Thoracic aorta (tissue), 2 donors: ENCODE measurements at places on chromosomes 16 and 17. TPM values are rescaled to one million over a fixed set of nuclear protein-coding genes. Genes with fewer than 3 reads are reported as not detected.

TAT gene
- total RNA-seq, result not detected

GRCh38 chr16:57069053-57069452, 23.3 kb upstream of the CPNE2 start:
- no peak for DNase-seq

- DNase-seq, result no peak
Measured at GRCh38 chr16:87652799-87653198, 50.5 kb downstream of the JPH3 start.

NAA60 gene
- total RNA-seq, result 40.6 TPM

- no peak for DNase-seq
Measured at GRCh38 chr17:16470265-16470664, 21.7 kb downstream of the LRRC75A start.

DNA sequence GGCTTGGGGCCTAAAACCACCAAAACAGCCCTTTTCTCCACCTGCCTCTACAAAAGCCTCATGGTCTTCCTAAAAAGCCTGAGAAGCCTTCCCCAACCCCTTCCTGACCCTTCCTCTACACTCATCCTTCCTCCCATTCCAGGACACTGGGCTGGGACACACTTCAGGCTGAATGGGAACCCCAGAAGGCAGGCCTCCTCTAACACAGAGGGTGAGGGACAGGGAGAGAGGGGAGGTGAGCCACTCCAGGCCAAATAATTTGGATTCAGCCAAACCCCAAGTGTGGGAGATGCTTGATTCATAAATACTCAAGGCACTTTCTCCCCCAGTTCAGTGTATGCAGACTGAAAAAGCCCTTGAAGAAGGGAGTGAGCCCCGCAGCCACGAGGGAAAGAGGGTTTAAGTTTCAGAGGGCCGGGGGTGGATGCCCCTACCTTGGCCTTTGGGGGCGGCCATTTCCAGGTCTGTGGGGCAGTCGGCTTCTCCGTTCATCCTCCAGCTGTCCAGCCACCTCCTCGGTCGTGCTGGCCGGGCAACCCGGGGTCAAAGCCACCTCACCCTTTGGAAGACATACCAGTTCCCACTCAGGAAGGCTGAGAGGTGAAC, 1.6 kb downstream of the UBTF start:
- DNase-seq, result no peak

DNA sequence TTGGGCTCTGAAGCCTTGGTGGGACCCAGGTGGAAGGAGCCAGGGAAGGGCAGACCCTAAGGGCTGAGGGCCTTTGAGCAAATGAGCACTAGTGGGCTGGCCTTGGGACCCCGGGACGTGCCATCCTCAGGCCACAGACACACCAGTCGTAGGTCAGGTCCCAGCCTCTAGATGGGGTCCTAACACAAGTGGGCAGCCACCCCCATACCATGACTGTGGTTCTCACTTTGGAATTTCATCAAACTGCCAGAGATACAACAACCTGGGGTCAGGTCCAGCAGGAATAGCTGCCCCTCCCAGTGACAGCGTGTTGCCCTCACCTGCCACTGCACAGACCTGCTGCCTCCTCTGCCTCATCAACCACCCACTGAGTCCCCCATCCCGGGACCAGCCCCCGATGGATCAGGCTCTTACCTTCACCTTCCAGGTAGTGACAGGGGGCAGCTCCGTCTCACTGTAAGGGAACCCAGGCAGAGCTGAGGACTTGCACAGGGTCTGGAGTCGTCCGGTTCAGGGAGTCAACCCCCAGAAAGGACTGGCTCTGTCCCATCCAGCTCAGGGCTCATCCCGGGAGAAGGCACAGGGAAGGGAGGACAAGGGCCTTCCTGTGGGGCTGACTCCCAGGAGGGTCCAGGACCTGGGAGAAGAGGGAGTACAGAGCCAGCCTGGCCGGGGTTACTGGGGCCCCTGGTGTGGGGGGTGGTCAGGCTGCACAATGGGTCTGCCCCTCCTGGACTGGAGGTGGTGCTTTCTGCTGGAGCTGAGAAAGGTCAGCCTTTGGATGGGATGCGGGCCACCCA, 40.0 kb downstream of the LGALS9 start:
- no peak for DNase-seq

CNTD1 gene
- total RNA-seq, result not detected

DNA sequence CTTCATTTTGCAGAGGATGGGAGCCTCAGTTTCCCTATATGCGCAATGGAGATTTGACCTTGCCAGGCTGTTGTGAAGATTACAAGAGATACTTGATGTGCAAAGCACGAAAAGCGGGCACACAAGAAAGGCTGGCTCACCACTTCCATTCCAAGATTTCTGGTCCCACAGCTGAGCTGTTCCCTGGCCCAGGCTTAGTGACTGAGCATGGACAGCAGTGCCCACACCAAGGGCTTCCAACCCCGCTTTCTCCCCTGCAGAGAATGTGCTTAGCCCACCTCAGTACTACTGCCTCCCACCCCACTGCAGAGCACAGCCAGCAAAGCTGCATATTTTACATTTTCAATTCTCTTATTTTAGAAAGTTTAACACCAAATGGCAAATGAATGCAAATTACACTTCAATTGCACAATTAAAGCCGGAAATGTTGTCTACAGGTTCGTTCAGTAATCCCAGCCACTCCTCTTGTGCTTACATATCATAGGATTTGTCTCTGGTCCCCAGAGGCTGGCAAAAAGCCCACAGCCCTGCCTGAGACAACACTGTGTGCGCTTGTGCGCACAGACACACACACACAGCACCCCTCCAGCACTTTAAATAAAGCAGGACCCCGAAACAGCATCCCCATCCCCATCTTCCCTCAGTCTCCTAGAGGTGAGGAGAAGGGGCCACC, 51.8 kb downstream of the VAC14 start:
- DNase-seq, result no peak

GRCh38 chr16:12341966-12342365, 365.4 kb downstream of the SNX29 start:
- DNase-seq, result no peak

DNA sequence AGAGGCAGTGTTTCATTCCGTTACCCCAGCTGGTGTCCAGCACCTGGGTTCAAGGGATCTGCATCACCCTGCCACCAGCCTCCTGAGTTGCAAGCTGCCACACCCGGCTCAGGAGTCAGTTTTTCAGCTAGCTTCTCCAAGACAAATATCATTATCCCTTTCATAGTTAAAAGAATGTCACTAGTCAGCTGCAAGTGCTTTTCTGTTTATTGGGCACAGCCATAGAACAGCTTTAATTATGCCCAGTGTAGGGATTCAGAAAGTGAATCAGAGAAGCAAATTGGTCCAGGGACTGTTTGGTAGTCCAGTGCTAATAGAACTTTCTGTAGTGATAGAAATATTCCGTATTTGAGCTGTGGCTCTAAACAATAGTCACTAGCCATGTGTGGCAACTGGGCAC, 2.9 kb upstream of the AOC3 start:
- no peak for DNase-seq

GAS2L2 gene
- not detected for total RNA-seq

- no peak for DNase-seq
Measured at GRCh38 chr16:50303041-50303604, 36.8 kb downstream of the ADCY7 start.

GRCh38 chr17:74513987-74514631, 17.2 kb downstream of the CD300LB start:
- no peak for DNase-seq

GRCh38 chr17:79080761-79081290, 6.2 kb downstream of the ENGASE start:
- DNase-seq, result no peak

UBE2Z gene
- total RNA-seq, result 90.7 TPM

DNA sequence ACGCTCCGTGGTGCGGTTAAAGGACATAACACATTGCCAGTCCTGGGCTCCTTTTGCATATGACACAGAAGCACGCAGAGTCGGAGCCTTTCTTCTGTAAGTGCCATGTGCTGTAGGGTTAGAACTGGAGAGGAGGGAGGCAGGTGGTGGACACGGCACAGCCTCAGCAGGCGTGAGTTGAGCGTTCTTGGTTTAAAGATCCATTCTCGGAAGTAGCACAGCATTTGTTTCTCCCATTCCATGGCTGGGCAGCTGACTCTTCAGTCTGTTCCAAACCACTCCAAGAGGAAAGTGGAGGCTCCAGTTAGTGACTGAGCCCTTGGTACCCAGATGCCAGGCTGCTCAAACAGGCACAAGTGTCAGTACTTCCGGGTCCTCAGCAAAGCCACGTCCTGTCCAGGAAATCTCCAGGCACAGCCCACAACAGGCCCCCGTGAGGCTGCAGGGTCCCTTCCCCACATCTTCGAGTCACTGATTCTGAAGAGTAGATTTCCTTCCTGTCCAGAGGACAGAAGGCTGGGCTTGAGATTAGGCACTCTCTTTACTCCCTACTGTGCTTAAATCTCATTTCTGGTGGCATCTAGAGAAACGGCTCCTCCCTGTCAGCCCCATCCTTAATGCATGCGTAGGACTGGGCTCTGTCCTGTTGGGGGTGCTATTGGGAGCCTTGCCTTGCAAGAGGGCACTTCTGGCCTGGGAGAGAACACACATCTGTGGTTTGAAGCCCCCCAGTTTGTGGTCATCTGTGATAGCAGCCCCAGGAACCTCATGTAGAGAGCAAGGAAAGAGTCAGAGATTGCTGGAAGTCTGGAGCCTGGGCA, 39.6 kb upstream of the NAT9 start:
- DNase-seq, result no peak

GRCh38 chr17:34393401-34393800, 30.4 kb upstream of the CCL1 start:
- DNase-seq, result no peak

- DNase-seq, result no peak
Measured at GRCh38 chr17:7613769-7614424, 800 bp downstream of the FXR2 start.

- DNase-seq, result no peak
Measured at GRCh38 chr16:52453644-52454043, 93.3 kb downstream of the TOX3 start.

DNA sequence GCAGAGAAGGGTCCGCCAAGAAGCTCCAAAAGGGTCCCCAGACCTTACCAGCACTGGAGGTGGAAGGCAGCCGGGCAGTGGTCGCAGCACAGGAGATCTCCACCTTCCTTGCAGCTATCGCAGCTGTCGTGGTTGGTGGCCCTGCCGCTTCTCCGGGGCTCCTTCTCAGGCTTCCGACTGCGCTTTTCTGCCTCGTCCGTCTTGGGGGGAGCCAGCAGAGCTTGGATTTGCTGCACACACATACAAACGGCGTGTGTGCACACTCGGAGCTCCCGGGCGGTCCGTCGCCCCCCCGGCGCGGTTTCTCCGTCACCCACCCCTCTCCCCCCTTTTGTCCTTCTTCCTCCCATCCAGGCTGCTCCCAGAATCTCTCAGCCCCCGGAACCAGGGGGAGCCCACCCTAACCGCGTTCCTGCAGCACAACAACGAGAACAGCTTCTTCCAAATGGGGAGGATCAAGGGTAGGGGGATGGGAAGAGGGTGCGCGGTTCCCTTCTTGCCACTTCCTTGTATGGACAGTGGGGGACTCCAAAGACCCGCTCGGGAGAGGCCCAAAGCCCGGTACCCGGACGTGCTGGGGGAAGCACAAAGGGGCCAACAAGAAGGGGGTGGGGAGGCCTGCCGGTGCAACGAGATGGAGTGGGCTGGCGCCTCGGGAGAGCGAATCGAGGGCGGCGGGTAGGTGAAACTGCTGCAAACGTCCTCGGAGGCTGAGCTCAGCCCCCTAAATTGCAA, 1.1 kb downstream of the PHF12 start:
- no peak for DNase-seq

GRCh38 chr16:90031931-90032673, 12.8 kb upstream of the DBNDD1 start:
- DNase-seq, result no peak

- DNase-seq, result no peak
Measured at GRCh38 chr17:83127431-83128160, 48.2 kb downstream of the METRNL start.

- DNase-seq, result no peak
Measured at GRCh38 chr16:63890081-63890480, 1231.8 kb downstream of the CDH11 start.

- DNase-seq, result no peak
Measured at GRCh38 chr17:7340179-7340578, 3.9 kb downstream of the ACAP1 start.

- no peak for DNase-seq
Measured at GRCh38 chr17:61451538-61452300, 503 bp upstream of the TBX4 start.

DNA sequence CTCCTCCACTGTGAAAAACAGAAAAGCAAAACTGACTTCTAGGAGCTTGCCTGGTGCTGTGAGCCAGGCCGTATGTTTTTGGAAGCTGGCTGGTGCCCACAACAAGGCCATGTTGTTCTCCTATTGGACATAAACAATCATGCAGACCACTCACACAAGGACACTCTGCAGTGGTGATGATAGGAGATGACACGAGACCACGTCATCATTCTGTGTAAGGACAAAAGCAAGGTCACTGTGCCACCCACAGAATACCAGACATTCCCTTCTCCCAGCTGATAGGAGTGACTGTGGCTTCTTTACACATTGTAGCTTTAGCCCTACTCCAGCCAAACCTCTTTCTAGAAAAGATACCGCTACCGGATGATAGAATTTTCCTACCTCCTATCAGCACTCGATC, 47.7 kb upstream of the LCMT1 start:
- no peak for DNase-seq

GRCh38 chr17:27848931-27849330, 44.2 kb downstream of the LYRM9 start:
- DNase-seq, result no peak

KRTAP9-2 gene
- not detected for total RNA-seq

DNA sequence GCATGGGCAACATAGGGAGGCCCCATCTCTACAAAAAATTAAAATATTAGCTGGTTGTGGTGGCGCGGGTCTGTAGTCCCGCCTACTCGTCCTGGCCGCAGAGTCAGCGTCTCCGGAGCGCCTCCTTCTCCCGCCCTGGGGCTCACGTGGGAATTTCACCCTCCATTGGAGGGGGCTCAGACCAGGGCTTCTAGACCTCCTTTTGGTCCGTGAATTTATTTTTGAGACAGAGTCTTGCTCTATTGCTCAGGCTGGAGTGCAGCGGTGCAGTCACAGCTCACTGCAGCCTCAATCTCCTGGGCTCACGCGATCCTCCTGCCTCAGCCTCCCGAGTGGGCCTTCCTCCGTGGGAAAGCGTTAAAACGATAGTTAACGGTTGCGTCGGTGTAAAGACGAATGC, 394 bp upstream of the NME4 start:
- DNase-seq, result no peak

ZPBP2 gene
- total RNA-seq, result not detected

MPO gene
- 0.14 TPM for total RNA-seq

- DNase-seq, result no peak
Measured at GRCh38 chr17:7336240-7337175, at the start of gene ACAP1. Gene ACAP1 (plus strand): TSS chr17:7336529. CDS start chr17:7336735, 206 bp downstream.
